Hair follicular keratinocyte (primary cell): ENCODE measurements at places on chromosomes 5 and 9. TPM values are rescaled to one million over a fixed set of nuclear protein-coding genes. Genes with fewer than 3 reads are reported as not detected.

The VCAN gene
- total RNA-seq: 15.8 and 16.6 TPM in 2 replicates

The DDX4 gene
- not detected in 2 replicates for total RNA-seq

The ZBED3 gene
- 0.49 and 1.6 TPM in 2 replicates for total RNA-seq

The TTC16 gene
- not detected in 2 replicates for total RNA-seq

The PCDHGC4 gene
- total RNA-seq: 0.19 and 0.31 TPM in 2 replicates

The PCDHA6 gene
- total RNA-seq: 0.16 TPM in 1 of 2 replicates, not detected in the other
